ENCODE measurements at places on chromosomes 11 and 22. TPM values are rescaled to one million over a fixed set of nuclear protein-coding genes. Genes with fewer than 3 reads are reported as not detected.

Gene LMNTD2
- 5.1 TPM for total RNA-seq

Gene CSF2RB
- total RNA-seq: 6.0 TPM

Gene CD3E
- 640 TPM for total RNA-seq

Gene ELMOD1
- not detected for total RNA-seq

Gene MAPK11
- 5.6 TPM for total RNA-seq

Gene PRODH
- total RNA-seq: 0.13 TPM

Gene C11orf16
- not detected for total RNA-seq

Gene OR2D2
- not detected for total RNA-seq

All from T-cell (primary cell).